NCI-H1436 treated with DMSO at 0.1 percent for 48 hours (cell line): ENCODE measurements at places on chromosomes 5 and 9.

GRCh38 chr9:104842698-104843097 is 78.8 kb downstream of the NIPSNAP3B start:
- DNase-seq, result no peak

DNA sequence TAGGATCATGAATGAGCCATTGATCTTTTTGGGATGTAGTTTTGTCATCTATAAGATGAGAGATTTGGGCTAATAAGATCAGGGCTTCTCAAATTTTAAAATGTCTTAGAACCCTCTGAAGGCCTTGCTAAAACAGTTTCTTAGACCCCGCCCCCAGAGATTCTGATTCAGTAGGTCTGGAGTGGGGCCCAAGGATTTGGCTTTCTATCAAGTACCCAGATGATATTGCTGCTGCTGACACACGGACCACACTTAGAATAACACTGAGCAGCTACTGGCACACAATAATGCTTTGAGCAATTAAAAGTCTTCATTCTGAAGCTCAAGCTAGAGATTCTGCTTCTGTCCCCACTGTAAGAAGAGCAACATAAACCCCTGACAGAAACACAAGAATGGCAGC is 216.7 kb downstream of the SMARCA2 start:
- no peak for DNase-seq

GRCh38 chr5:131142970-131143617 is 22.0 kb downstream of the HINT1 start:
- no peak for DNase-seq

GRCh38 chr9:122297512-122297911 is 32.8 kb downstream of the MRRF start:
- no peak for DNase-seq

- no peak for DNase-seq
Measured at GRCh38 chr5:171661143-171661542, 124.5 kb upstream of the SMIM23 start.

DNA sequence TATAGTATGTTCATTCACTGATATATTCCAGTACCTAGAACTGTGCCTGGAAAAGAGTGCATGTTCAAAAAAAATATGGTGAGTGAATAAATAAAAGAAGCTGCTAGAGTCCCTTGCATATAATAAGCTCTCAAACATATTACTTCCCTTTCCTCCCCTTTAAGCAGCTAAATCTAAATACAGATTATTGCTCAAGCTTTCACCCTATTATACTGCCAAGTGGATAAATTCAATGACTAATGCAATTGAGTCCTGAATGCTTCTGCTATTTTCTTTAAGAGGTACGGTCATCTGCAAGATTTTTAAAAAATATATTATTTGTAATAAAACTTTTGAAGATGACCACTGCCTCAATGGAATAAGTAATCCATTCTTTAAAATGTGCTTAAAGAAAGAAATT is 248.4 kb downstream of the PLK2 start:
- no peak for DNase-seq

DNA sequence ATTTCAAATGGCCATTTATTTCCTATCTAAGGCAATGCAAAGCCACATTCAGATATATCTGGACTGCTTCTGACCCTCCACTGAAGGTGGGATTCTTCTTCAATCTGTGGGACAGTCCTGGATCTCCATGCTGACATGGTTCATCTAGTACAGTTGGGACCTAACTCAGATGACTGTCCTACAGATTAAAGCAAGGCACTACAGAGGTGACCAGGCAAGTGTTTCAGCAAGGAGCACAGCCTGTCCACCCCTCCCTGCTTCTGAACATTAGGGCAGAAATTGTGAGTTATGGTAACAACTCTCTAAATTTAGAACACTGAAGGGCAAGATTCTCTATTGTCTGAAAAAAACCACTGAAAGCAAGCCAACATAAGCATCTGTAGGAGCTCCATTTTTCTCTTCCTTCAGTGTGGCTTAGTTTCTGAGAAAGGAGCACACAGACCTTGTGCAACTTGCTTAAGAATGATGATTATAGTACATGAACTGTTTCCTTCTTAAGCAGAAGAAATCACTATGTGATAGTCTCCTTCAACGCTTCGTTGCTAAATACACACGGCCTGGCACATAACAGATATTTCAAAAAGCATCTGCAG is 62.9 kb upstream of the BARX1 start:
- no peak for DNase-seq

DNA sequence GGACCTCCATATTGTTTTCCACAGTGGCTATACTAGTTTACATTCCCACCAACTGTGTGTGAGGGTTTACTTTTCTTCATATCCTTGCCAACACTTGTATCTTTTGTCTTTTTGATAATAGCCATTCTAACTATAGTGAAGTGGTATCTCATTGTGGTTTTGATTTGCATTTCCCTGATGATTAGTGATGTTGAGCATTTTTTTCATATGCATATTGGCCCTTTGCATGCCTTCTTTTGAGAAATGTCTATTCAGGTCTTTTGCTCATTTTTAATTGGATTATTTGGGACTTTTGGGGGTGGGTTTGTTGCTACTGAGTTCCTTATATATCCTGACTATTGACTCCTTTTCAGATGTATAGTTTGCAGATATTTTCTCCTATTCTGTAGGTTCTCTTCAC is 44.4 kb downstream of the FEM1C start:
- DNase-seq, result no peak

DNA sequence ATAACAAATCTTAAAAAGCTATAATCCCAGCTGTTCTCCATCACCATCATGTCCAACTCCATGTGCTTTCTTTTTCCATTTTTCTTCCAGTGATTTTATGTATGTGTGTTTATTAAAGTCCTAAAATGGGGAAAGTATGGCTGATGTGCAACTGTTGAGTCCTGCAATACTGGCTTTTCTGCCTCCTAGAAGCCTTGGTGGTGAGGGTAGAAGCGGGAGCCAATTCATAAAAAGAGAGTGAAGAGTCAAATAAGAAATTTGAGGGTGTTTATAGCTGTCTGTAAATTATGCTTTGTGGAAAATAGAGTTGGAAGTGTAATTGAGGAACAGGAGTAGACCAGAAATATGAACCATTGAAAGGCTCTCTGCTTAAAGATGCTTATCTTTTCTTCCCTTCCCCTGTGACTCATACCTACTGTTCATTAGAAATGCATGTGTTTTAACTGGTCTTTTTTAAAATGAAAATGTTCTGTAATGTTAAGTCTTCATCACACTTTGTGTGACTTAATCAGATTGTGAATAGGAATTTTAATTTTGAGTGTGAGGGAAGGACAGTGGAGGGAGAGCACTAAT is 80.1 kb downstream of the ZCCHC7 start:
- DNase-seq, result no peak

- peak; percentile 86 for DNase-seq
Measured at GRCh38 chr9:104836235-104836634, 72.3 kb downstream of the NIPSNAP3B start.

DNA sequence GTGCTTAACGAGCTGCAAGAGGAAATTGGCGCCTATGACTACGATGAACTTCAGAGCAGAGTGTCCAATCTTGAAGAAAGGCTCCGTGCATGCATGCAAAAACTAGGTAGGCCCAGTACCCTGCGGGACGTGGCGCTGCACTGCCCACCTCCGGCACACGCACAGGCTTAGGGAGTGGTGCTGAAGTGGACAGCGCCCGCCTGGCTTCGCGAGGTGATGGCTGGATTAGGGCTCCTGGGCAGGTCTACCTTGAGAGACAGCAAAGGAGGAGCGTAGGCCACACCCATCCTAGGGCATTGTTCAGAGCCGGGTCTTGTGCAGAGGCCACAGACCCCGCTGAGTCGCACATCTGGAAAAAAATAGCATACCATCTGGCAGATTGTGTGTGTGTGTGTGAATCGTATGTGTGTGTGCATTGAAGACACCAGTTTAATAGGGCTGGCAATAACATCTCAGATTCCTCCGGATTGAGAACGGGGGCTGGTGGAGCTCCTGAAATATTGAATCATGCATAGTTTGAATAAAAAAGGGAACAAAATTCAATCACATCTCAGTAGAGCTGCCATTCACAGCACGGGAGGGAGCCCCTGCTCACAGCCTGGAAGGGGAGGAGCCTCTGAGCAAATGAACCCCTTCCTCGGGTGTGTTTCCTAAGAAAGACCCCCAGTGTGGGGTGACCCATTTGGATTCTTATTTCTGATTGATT is 11.1 kb downstream of the OLFM1 start:
- no peak for DNase-seq

DNA sequence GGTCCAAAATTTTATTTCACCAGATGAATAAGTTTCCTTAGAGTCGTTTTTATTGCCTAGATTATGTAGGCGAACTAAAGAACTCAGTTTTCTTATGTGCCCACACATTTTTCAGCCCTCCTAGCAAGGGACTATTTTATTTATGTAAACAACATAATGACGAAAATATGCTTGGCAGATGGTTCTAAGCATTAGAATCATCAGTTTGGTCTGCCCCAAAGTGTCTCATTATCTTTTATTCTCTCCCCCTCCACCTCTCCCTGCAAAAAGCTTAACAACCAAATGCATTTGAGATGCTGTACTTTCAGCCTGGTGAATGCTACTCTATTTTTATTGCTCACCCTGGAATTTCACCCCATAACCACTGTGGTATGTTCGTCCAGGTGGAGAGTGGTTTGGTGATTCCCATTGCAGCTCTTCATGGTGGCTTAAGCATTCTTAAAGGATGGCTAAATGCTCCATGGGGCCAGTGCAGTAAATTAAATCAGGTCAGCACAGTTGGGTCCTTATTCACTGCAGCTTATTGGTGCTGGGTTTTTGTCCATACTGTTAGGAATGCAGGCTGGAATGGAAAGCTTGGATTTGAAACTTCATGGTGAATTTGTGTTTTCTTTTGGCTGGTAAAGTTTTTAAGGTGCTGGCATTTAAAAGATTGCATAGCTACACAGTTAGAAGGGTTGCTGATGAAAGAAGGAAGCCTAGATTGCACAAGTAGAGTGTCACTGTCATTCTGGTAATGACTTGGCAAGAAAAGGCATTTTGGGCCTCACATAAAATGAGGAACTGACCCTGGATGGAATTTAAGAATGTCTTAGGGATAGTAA is 39.2 kb downstream of the TLE4 start:
- DNase-seq, result no peak

- DNase-seq, result no peak
Measured at GRCh38 chr5:38420246-38420645, 136.2 kb downstream of the LIFR start.

DNA sequence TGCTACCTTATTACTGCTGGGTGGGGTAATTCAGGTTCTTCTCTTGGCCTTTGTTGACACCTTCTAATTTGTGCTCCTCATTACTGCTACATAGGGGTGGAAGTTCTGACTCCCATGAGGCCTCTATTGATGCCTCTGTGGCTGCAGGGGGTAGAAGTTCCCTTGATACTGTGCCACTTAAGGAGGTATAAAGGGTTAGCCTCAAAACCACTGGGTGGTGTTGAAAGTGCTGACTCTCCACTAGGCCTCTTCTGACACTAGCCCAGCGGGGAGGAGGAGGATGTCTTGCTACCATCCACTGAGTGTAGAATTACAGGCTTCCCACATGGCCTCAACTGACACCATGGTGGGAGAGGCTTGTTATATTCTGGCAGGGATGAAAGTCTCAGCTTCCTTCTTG is 36.7 kb upstream of the CCDC112 start:
- no peak for DNase-seq

DNA sequence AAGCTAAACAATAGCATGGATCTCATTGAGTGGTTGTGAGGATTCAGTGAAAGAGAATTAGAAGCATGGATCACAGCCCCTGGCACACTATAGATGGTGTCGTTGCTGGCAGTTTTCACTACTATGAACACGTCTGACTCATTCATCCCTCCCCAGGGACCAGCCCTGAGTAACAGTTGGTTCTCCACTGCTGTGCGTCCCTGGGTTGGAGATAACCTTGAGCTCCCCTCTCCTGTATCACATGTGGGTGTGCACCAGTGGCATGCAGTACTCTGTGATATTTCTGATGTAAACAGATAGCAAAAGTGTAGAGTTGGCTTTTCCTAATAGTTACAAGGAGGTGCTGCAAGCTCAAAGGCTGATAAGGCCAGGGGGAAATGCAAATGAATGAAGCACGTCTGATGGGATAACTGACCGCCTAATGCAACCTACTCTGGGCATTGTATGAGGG is 8.8 kb upstream of the LCP2 start:
- no peak for DNase-seq

DNA sequence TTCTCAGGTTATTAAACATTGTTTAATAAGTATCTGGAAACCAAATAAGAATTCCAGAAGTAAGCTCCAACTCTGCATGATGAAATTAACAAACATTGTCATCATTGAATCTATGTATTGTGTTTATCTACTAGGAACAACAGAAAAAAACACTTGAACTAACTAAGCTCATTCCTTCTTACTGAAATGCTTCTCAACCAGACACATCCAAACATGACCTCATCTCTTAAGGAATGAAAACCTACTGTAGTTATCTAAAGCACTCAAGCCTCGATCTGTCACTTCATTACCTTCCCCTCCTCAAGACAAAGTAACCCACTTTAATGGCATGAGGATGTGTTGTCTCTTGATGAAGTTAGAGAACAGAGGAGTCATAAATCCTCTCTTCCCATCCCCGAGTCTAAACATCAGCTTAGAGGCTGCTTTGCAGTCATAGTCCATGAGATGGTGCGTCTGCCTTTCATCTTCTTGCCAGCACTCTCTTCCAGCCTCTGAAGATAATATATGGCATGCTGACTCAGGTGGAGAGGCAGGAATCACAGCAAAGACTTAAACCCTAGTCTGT is 86.5 kb downstream of the CEMIP2 start:
- no peak for DNase-seq

- no peak for DNase-seq
Measured at GRCh38 chr5:77463905-77464304, 28.2 kb downstream of the WDR41 start.

GRCh38 chr9:126131066-126132010 is 195.3 kb upstream of the MVB12B start:
- DNase-seq, result no peak

DNA sequence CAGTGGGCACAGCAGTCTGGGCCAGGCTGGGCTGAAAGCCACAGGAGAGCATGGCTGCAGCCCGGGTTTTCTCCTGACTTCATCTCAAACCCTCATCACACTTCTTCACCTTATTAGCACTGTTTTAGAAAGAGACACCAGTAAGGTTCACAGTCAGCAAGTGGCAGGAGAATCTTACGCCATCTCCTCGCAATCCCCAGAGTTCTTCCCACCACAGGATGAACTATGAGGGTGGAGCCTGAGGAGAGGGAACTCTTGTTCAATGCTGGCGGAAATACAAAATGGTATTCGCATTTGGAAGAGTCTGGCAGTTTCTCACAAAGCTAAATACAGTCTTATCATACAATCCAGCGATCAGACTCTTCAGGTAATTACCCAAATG is 14.7 kb downstream of the BICD2 start:
- no peak for DNase-seq
